ENCODE measurements at places on chromosomes 1 and 21.

DNA sequence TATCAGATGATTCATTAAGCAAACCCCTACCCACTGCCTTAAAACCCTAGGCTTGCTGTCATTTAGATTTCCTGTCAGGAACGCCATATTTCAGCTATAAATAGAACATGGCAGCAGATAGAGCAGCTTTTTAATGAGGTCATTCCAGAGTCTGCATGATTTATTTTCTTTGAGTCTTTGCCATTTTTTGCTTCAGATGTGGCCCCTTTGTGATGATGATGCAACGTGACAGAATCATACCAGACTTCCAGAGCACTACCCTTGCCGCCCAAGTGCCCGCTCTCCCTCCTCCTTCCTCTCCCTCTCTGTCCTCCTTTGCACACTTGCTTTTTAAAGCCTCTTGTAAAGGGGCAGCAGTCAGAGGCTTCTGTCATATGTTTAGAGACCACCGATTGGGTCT is 55.5 kb upstream of the TRIM67 start:
- DNase-seq: peak; percentile 76

GRCh38 chr21:14877581-14878228 is 187.1 kb downstream of the NRIP1 start:
- no peak for DNase-seq

GRCh38 chr1:154725865-154726264 is 117.9 kb upstream of the ADAR start:
- no peak for DNase-seq

GRCh38 chr21:31204801-31205200 is 139.3 kb downstream of the TIAM1 start:
- peak; percentile 6 for DNase-seq

- DNase-seq: no peak
Observed at GRCh38 chr1:78006521-78006920, 1.8 kb downstream of the DNAJB4 start.

DNA sequence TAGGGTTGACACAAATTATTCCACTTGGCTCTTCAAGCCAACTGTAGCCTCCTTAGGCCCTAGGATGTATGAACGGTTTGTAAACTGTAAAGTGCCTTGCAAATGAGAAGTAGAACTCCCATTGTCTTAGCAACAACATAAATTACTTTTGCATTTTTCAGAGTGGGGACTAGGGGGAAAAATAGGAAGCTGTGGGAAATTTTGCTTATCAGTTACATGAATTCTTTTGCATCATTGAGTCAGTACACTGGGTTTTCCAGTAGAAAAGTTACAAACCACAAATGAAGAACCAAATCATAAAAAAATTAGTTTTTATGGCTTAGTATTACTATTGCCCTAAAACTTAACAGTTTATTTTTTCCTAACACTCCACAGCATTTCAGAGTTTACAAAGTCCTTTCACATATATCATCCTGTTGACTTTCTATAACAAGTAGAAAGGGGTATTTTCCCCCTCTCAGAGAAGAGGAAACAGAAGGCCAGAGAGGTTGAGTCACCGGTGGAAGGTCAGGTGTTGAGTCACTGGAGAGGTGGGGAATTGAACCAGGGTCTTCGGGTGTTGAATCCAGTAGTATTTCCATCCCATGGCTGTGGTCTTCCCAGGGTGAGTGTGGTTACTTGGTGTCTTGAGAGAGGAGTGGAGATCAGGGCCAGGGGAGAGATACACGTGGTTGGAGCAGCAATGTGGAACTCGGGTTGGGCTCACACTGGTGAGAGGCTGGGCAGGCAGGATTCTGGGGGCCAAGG is 71.9 kb upstream of the USP24 start:
- no peak for DNase-seq
